ENCODE measurements at places on chromosomes 7 and 10.

- no peak for DNase-seq
Measured at GRCh38 chr7:70634610-70635068, 497.3 kb upstream of the GALNT17 start.

GRCh38 chr7:95376632-95377400 is 19.4 kb downstream of the PON3 start:
- DNase-seq, result no peak

DNA sequence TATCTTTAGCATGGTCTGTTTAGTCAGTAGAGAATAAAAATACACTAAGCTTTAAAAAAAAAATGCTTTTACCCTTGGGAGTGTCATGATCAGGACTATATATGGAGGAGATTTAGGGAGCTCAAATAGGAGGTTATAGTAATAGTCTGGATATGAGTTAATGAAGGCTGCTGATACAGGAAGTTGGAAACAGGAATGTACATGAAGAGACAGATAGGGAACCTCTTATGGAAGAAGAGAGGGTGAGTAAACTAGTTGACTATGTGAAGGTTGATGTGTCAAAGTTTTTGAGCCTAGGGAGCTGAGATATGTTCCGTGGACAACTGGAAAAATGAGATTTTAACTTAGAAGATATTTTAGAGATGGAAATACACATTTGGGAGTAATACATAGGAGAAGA is 472.0 kb upstream of the FZD8 start:
- DNase-seq, result no peak

DNA sequence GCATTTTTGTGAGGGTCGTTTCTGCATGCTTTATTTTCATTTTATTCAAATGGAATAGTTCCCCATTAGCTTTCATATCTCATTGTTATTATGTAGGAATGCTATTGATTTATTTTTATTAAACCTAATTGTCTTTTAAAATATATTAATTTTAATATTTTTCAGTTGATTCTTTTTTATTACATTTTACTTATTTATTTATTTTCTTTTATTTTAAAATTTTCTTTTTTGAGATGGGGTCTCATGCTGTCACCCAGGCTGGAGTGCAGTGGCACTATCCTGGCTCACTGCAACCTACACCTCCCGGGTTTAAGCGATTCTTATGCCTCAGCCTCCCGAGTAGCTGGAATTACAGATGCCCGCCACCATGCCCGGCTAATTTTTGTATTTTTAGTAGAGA is 7.4 kb upstream of the STK17A start:
- DNase-seq, result no peak

- DNase-seq, result no peak
Measured at GRCh38 chr10:121485436-121486139, 112.7 kb downstream of the FGFR2 start.

- DNase-seq, result no peak
Measured at GRCh38 chr10:107557916-107558315, 393.4 kb upstream of the SORCS1 start.

DNA sequence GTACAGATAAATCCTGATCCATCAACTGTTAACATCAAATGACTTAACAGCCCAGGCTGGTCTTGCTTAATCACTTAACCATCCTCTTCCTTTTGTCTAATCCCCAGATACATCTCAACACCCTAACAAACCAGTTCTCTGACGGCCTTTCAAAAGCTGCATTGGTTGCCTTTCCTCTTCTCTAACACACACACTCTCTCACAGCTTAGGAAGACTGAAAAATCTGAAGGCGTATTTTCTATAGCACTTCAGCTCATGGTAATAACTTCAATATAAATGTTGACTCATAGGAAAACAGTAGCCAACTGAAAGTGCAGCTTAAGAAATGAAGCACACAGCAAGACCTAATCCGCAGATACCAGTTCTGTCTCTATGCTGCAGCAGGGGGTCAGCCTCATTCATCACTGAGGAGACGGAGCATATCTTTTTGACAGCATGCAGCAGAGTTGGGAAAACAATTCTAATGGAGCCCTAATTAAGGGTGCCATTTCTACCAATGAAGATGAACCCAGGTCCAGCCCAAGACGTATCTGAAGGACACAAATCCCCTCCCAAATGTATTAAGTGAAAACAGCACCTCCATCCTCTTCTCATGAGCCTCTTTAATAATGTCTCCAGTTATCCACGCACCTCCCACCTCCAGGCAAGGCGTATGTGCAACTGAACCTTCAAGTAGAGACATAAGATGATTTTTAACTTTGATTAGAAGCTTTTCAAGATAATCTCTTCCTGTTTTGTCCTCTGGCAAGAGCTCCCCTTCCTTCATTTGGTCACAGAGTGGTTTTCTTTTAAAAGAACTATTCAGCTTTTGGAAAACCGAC is 211.7 kb upstream of the NFE2L3 start:
- DNase-seq, result no peak

Measured in SIG-M5 (cell line).